ENCODE measurements at places on chromosomes 6 and 20.

GRCh38 chr6:112286500-112287144, 32.3 kb upstream of the LAMA4 start:
- peaks cover 3% of the 10 kb centered on the region for H3K27me3 ChIP-seq
- H3K4me1 ChIP-seq = no peaks in the 10 kb centered on the region
- no peak overlapping the region for H3K4me3 ChIP-seq
- H3K36me3 ChIP-seq = no peaks in the 10 kb centered on the region
- DNase-seq = no peak
- H3K27ac ChIP-seq = no peak overlapping the region

GRCh38 chr20:46203510-46203837, 85.4 kb downstream of the CD40 start:
- H3K36me3 ChIP-seq = no peaks in the 10 kb centered on the region
- H3K4me1 ChIP-seq = peaks cover 29% of the 10 kb centered on the region
- peaks cover 3% of the 10 kb centered on the region for H3K27me3 ChIP-seq
- H3K4me3 ChIP-seq = no peak overlapping the region
- no peak overlapping the region for H3K27ac ChIP-seq
- no peak for DNase-seq

DNA sequence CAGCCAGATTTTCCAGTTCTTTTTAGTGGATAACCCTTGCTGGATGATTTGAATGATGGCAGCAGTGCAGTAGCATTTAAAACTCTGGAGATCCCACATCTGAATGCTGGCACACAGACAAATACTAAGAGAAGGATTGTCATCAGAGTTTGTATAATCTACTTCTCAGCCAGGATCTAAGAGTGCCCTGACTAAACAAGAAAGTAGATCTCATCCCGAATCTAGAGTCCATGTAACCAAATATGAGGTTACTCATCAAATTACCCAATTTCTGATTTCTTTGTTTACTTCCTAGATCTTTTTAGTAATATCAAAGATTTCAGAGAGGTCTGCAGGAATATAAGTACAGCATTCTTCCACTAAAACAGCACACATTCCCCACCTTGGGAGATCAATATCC, 7.8 kb downstream of the TMC2 start:
- H3K4me3 ChIP-seq = no peak overlapping the region
- H3K27me3 ChIP-seq = no peaks in the 10 kb centered on the region
- no peak for DNase-seq
- no peak overlapping the region for H3K27ac ChIP-seq
- no peaks in the 10 kb centered on the region for H3K4me1 ChIP-seq

- no peaks in the 10 kb centered on the region for H3K4me1 ChIP-seq
- DNase-seq = no peak
- H3K27me3 ChIP-seq = peaks cover 7% of the 10 kb centered on the region
- no peak overlapping the region for H3K27ac ChIP-seq
- no peak overlapping the region for H3K4me3 ChIP-seq
- no peaks in the 10 kb centered on the region for H3K36me3 ChIP-seq
Measured at GRCh38 chr6:16239798-16240123, 1.4 kb downstream of the GMPR start.

- no peaks in the 10 kb centered on the region for H3K27me3 ChIP-seq
- no peaks in the 10 kb centered on the region for H3K4me1 ChIP-seq
- no peak overlapping the region for H3K4me3 ChIP-seq
- DNase-seq = no peak
- no peaks in the 10 kb centered on the region for H3K36me3 ChIP-seq
- no peak overlapping the region for H3K27ac ChIP-seq
Measured at GRCh38 chr6:155409391-155409790, 46.2 kb downstream of the NOX3 start.

GRCh38 chr20:57148263-57148662, 118.2 kb downstream of the BMP7 start:
- no peak overlapping the region for H3K4me3 ChIP-seq
- DNase-seq = no peak
- no peak overlapping the region for H3K27ac ChIP-seq
- no peaks in the 10 kb centered on the region for H3K4me1 ChIP-seq
- no peaks in the 10 kb centered on the region for H3K27me3 ChIP-seq

- no peak overlapping the region for H3K27ac ChIP-seq
- H3K4me3 ChIP-seq = no peak overlapping the region
- no peaks in the 10 kb centered on the region for H3K36me3 ChIP-seq
Measured at GRCh38 chr20:16069389-16070010, 503.7 kb downstream of the KIF16B start.

- H3K27ac ChIP-seq = no peak overlapping the region
- peaks cover 39% of the 10 kb centered on the region for H3K36me3 ChIP-seq
- no peak for DNase-seq
- H3K27me3 ChIP-seq = no peaks in the 10 kb centered on the region
Measured at GRCh38 chr6:99560668-99561067, 7.8 kb downstream of the CCNC start.

DNA sequence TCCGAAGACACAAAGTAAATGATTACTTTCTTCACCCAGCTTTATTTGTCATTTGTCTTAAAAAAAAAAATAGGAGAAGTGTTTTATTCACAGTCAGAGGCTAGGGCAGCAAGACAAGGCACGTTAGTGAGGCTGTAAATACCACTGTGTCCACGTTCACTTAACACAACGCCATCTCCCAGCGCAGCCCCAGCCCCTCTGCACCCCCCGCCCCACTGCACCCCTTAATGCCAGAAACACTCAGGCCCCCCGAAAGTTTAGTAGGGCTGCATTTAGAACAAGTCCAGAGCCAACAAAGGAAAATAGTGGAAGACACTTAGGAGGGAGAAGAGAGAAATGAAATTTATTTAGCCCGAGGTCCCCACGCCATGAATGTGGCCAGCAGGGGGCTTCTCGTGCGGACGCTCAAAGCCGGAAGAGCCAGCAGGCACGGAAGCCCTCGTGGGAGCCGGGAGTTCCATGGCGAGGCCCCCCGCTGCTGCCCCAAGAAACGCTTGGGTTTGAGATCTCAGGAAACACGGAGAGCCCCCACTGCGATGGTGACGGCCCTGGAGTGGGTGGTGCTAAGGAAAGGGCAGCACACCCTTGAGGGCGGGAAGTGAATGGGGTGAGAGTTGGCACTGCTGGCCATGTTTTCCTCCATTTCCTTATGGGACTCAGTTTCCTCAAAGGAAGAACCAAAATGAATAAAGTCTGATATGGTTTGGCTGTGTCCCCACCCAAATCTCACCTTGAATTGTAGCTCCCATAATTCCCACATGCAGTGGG, 50.2 kb downstream of the IYD start:
- H3K4me1 ChIP-seq = no peaks in the 10 kb centered on the region
- H3K27me3 ChIP-seq = no peaks in the 10 kb centered on the region

GRCh38 chr6:125310994-125311649, 9.4 kb upstream of the HDDC2 start:
- H3K36me3 ChIP-seq = no peaks in the 10 kb centered on the region
- H3K27me3 ChIP-seq = no peaks in the 10 kb centered on the region
- H3K4me3 ChIP-seq = no peak overlapping the region
- no peaks in the 10 kb centered on the region for H3K4me1 ChIP-seq
- no peak for DNase-seq
- H3K27ac ChIP-seq = no peak overlapping the region

GRCh38 chr20:35823147-35823546, 51.3 kb downstream of the PHF20 start:
- no peaks in the 10 kb centered on the region for H3K27me3 ChIP-seq
- peaks cover 7% of the 10 kb centered on the region for H3K36me3 ChIP-seq
- DNase-seq = no peak
- H3K4me1 ChIP-seq = no peaks in the 10 kb centered on the region
- H3K4me3 ChIP-seq = no peak overlapping the region

DNA sequence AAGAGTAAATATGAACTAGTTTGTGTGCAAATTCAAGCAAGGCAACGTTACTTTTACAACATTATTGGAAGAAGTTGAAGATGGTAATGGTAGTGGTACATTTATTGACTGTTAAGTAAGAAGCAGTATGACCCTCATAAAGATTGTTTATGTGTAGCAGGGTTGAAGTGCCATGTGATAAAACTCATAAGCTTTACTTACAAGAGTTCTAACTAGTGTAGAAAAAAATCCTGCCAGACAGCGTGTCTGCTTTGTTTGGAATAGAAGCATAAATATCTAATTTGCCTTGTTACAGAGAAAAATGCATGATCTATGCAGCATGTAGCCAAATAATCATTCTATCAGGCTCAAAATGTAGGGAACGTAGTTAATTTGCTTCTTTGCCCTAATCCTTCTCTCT, 450.8 kb upstream of the SOX4 start:
- no peaks in the 10 kb centered on the region for H3K36me3 ChIP-seq
- H3K4me3 ChIP-seq = no peak overlapping the region
- no peaks in the 10 kb centered on the region for H3K4me1 ChIP-seq
- H3K27ac ChIP-seq = no peak overlapping the region
- H3K27me3 ChIP-seq = no peaks in the 10 kb centered on the region
- no peak for DNase-seq

DNA sequence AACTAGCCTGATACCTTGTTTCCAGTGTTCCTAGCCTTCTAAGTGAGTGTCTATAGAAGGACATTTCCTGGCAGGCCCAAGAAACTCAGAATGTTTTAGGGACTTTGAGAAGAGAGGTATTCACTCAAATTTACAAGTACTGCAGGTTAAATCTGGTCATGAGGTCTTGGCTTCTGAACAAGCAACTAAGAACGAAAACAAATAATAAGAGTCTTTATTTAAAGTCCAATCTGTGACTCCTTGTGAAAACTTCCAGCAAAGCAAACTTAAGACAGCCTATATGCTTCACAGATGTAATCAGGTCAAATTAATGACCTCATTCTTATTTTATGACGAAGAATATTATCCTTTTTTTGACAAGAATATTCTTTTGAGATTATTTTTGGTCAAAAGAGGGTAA, 79.4 kb upstream of the PRSS16 start:
- no peak for DNase-seq
- no peak overlapping the region for H3K4me3 ChIP-seq
- H3K27ac ChIP-seq = no peak overlapping the region
- no peaks in the 10 kb centered on the region for H3K4me1 ChIP-seq
- no peaks in the 10 kb centered on the region for H3K27me3 ChIP-seq

DNA sequence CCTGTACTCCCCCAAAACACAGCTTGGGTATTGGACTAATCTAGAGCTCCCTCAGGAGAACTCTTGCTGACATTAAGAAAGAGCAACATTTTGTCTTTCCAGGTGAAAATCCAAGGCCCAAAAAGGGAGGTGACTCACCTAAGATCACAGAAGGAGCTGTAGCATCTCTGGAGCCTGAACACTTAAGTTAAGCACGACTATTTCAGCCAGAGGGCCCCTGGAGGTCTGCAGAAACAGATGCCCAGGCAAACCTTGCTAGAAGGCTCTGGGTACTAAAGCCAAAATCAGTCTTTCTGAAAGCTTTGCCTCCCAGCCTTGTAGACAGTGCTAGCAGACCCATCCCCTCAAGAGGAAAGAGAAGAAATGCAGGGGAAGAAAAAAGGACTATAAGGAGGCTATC, 8.8 kb downstream of the EDN1 start:
- H3K36me3 ChIP-seq = no peaks in the 10 kb centered on the region
- H3K4me1 ChIP-seq = no peaks in the 10 kb centered on the region
- no peak overlapping the region for H3K4me3 ChIP-seq

GRCh38 chr6:97501853-97502252, 218.8 kb upstream of the MMS22L start:
- no peak overlapping the region for H3K27ac ChIP-seq
- H3K36me3 ChIP-seq = no peaks in the 10 kb centered on the region
- no peaks in the 10 kb centered on the region for H3K4me1 ChIP-seq
- no peak overlapping the region for H3K4me3 ChIP-seq
- H3K27me3 ChIP-seq = no peaks in the 10 kb centered on the region
- DNase-seq = no peak

DNA sequence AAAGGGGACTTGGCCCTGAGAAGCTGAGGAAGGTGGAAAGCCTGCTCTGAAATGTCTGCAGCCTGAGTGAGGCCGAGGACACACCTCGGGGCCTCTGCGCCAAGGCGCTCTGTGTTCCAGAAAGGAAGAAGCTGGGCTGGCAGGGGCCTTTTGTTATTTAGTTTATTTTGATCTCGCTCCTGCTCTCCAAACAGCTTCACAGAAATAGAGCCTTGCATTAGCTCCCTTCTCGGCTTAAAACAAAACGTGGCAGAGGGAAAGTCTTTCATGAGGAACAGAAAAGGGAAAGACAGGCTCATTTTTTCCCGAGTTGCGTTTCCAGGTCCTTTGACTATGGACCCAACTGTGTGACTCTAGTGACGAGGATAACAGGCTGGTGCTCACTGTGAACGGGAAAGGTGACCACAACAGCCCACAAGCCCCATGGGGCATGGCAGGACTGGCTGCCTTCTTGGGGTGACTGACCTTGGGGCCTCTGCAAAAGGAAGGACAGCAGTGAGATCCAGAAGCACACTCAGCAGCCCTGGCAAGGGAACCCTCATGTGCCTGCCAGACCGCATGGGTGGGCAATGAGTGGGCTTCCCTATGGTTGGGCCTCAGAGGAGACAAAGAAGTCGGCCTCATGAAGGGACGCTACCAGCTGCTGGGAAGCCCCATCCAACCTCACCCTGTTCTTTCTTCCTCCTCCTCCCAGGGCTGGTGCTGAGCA, 18.7 kb downstream of the LEMD2 start:
- H3K4me3 ChIP-seq = no peak overlapping the region
- no peak overlapping the region for H3K27ac ChIP-seq
- H3K36me3 ChIP-seq = peaks cover 25% of the 10 kb centered on the region
- DNase-seq = no peak
- H3K4me1 ChIP-seq = no peaks in the 10 kb centered on the region

GRCh38 chr6:73943411-73943810, 247.4 kb downstream of the CD109 start:
- H3K36me3 ChIP-seq = no peaks in the 10 kb centered on the region
- H3K4me1 ChIP-seq = no peaks in the 10 kb centered on the region
- H3K27me3 ChIP-seq = no peaks in the 10 kb centered on the region
- no peak for DNase-seq
- H3K4me3 ChIP-seq = no peak overlapping the region

DNA sequence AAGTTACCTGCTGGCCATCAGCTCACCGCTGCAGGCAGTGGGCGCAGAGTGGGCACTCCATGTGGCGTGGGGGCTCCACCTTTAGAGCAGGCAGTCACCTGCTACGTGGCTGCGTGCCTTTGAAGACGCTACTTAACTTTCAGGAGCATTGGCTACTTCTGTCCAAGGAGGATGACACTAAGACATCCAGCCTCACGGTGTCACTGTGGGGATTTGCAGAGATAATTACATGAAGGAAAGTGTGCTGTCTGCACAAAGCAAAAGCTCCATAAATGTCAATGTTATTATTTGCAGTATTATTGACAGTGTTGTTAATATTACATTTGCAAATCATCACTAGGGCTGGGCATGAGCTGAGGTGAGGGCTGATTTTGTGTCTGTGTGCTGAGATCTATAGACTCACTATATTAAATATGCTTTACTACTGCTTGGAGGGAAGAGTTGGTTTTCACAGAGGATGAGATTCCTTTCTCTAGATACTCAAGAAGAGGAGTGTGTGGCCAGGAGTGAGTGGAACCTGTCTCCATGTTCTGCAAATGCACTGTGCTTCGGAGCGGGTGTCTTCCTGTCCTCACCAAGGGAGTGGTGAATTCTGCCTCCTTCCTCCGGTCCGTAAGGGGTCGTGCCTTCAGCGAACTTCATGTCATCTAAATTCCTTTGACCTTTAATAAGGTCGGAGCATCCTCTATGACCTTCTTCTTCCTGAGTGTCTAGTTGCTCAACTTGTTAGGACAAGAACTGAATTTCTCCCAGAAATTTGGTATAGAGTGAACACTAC, 165.8 kb upstream of the SYNDIG1 start:
- H3K27ac ChIP-seq = no peak overlapping the region
- H3K4me1 ChIP-seq = no peaks in the 10 kb centered on the region
- no peaks in the 10 kb centered on the region for H3K36me3 ChIP-seq
- no peak for DNase-seq
- no peaks in the 10 kb centered on the region for H3K27me3 ChIP-seq

GRCh38 chr20:1330075-1330830, 1.3 kb upstream of the SDCBP2 start:
- H3K27me3 ChIP-seq = no peaks in the 10 kb centered on the region
- no peak for DNase-seq
- H3K27ac ChIP-seq = peak overlapping the region; percentile 47
- H3K36me3 ChIP-seq = peaks cover 7% of the 10 kb centered on the region
- H3K4me1 ChIP-seq = peaks cover 22% of the 10 kb centered on the region

Data from effector memory CD4-positive, alpha-beta T cell (primary cell).